Activated CD8-positive, alpha-beta memory T cell treated with anti-CD3 and anti-CD28 coated beads, Interleukin-2, amount 10 ng/mL, durations not matched to agents 7 days and 5 days (primary cell): ENCODE measurements at places on chromosomes 13 and 19. TPM values are rescaled to one million over a fixed set of nuclear protein-coding genes. Genes with fewer than 3 reads are reported as not detected.

Gene OR7C1
- not detected for total RNA-seq

Gene THAP8
- 2.4 TPM for total RNA-seq

Gene SPTBN4
- total RNA-seq = 0.44 TPM

Gene QPCTL
- total RNA-seq = 12.7 TPM

Gene DACH1
- not detected for total RNA-seq

Gene SWSAP1
- total RNA-seq = 2.6 TPM

Gene DACT3
- 1.2 TPM for total RNA-seq

Gene SYT3
- not detected for total RNA-seq

Gene SPRYD7
- 6.0 TPM for total RNA-seq

Gene ZNF565
- total RNA-seq = 2.3 TPM

Gene ZNF208
- total RNA-seq = 0.30 TPM

Gene ZNF728
- not detected for total RNA-seq

Gene ZNF625
- 4.3 TPM for total RNA-seq

Gene LRP3
- not detected for total RNA-seq
